SJCRH30 (cell line): ENCODE measurements at places on chromosomes 5 and 9. TPM values are rescaled to one million over a fixed set of nuclear protein-coding genes. Genes with fewer than 3 reads are reported as not detected.

GRCh38 chr9:31908158-31908890, 476.1 kb upstream of the ACO1 start:
- peak; percentile 9 for DNase-seq

DNA sequence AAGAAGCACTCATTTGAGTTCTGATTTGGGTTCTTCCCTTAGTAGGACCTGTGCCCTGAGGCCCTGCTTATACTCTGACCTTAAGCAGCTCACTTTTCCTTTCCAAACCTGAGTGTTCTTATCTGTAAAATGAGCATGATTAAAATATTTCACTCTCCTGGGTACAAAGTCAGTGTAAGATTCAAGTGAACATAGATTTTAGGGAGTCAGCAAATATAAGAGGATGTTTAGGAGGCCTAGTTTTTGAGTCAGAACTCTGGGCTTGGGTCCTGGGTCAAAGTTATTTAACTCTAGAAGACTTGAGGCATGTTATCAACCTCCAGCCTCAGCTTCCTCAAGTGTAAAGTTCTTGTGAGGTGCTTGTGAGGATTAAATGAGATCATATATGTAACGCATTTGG, 8.7 kb upstream of the SPARC start:
- no peak for DNase-seq

- no peak for DNase-seq
Measured at GRCh38 chr9:87180841-87181240, 233.5 kb upstream of the GAS1 start.

DNA sequence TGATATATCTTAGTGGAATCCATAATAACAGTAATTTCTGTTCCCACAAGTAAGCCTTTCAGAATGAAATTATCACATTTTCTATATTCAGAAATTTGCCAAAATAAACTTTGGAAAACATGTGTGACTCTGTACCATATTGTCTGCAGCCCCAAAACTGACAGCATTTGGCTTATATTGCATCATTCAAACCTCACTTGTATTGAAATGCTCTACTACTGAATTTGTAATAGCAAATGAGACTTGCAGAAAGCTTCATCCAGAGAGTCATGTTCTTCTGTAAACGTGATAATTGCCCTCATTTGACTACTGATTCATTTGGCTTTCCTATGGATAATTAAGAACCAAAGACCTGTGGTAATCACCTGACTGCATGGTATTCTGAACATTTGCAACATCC, 1249.5 kb upstream of the CDH18 start:
- no peak for DNase-seq

LCN1 gene
- not detected in 2 replicates for total RNA-seq

DNA sequence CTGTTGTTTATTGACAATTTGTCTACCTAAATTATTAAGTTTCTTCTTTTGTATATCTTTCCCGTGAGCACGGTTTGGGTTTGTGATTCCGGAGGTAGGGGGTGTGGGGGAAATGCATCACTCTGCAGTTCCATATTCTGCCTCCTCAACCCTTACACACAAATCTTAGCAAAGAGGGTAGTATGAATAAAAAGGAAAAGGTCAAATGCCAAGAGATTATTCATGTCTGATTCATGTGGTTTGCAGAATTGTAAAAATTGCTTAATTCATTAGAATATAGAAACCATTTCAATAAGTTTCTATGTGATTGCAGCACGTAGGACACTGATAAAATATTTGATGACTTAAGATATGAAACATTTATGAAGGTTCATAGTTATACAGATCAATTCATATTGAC, 601.9 kb downstream of the SEMA5A start:
- no peak for DNase-seq
